Stimulated activated CD4-positive, alpha-beta T cell treated with anti-CD3 and anti-CD28 coated beads, TNF-alpha, amount 100 ng/mL, for 4 hours (primary cell): ENCODE measurements at places on chromosomes 4 and X.

GRCh38 chr4:108240366-108240765, 71.6 kb upstream of the LEF1 start:
- DNase-seq = no peak

GRCh38 chrX:28586981-28587551, at the start of gene IL1RAPL1:
IL1RAPL1 (plus strand) TSS chrX:28587446.
- DNase-seq = no peak

DNA sequence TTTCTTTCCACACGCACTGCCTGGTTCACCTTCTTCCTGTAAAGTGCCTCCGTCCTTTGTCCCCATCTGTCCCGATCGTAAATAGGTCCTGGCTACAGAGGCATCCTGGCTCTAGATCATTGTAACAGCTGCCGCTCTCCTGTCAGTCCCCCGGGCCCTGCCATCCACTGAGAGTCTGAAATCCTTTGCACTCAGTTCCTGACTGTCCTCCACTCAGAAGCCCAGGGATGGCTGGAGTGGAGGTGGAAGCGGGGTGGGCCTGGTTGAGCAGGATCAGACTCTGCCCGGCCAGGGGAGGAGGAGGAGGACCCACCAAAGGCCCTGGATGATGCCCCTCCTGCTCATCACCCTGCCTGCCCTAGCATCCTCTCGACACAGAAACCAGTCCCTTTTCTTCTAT, 29.8 kb downstream of the PIGG start:
- DNase-seq = no peak

DNA sequence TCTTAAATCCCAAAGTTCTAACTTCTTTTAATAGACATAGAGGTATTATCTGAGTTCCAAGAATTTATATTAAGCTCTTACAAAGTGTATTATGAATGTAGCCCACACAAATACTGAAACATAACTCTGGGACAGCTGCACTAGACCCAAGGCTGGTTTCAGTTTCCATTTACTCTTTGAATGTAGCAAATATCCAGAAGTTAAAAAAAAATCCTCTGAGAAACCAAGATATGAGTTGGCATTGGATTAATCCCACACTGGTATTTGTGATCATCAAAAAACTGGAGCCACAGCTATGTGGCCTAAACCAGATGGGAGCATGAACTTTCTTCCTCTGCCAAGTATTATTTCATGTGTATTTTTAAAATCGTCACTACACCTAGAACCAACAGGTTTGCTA, 23.6 kb upstream of the SMPX start:
- no peak for DNase-seq

- DNase-seq = no peak
Observed at GRCh38 chrX:42771506-42772335, 6.2 kb downstream of the PPP1R2C start.

- DNase-seq = no peak
Observed at GRCh38 chrX:32448320-32448719, 763.0 kb downstream of the DMD start.

DNA sequence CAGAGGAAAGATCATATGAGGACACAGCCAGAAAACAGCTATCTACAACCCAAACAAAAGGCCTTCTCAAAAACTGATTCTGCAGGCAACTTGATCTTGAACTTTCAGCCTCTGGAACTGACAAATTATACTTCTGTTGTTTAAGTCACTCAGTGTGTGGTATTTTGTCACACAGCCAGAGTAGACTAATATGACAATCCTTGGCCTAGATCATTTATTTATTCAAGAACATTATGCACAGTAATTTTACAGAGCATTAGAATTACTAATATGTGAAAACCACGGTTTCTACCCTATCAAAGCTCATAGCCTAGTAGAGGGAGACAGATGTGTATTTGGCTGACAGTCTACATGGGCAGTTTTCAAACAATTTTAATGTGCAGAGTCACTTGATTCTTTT, 167.8 kb upstream of the PCDH18 start:
- DNase-seq = no peak

DNA sequence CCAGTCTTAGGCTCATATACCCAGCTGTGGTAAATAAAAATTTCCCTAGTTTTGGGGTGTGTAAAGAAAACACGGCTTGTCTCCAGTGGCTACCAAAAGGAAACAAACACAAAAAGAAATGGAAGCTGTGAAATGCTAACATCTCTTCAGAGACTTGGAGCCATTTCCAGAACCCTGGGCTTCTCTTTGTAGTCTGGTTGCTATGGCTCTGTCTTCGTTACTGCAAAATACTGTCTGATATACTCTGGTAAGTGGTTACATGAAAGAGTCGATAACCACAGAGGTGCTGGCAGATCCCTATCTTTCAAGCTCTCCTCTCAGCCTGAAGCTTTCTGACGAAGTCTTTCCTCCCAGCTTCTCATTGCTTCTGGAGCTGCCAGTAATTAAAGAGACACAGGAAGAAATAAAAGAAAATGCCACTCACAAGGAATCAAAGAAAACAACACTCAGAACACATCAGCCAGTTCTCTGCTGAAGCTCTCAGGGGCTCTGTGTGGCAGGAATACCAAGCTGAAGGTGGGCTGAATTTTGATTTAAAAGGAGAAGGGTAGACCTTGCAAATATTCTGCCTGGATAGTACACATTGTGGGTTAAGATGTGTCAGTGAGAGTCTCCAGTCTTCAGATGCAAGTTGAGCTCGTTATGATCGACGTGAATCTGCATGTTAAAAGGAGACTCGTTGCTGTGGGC, 107.6 kb upstream of the FAM9C start:
- DNase-seq = no peak

- no peak for DNase-seq
Observed at GRCh38 chr4:40253906-40254305, 57.1 kb downstream of the RHOH start.

GRCh38 chr4:60944060-60944459, 256.1 kb upstream of the ADGRL3 start:
- DNase-seq = no peak

- DNase-seq = no peak
Observed at GRCh38 chr4:83054928-83055327, 19.9 kb downstream of the COPS4 start.

GRCh38 chrX:79368441-79368840, 1.3 kb upstream of the ITM2A start:
- no peak for DNase-seq

DNA sequence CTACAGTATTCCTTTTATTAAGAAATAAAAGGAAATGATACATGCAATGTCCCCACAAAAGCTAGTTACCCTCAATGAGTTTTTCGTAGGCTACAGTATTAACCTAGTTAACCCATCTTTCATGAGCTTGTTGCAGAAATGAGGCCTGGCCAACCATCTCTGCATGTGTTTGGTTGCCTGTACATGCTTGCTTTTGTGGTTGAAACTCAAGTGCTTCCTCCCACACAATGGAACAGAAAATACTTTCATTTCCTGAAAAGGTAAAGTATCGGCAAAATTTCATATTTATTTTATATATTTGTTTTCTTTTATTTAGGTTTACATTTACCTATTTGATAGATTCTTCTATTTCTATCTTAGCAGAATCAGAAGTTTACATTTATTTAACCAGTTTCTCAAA, 214.6 kb upstream of the FAM241A start:
- no peak for DNase-seq

- DNase-seq = no peak
Observed at GRCh38 chrX:71250841-71251240, 3.1 kb downstream of the ZMYM3 start.

- no peak for DNase-seq
Observed at GRCh38 chr4:11543706-11544105, 115.0 kb upstream of the HS3ST1 start.

DNA sequence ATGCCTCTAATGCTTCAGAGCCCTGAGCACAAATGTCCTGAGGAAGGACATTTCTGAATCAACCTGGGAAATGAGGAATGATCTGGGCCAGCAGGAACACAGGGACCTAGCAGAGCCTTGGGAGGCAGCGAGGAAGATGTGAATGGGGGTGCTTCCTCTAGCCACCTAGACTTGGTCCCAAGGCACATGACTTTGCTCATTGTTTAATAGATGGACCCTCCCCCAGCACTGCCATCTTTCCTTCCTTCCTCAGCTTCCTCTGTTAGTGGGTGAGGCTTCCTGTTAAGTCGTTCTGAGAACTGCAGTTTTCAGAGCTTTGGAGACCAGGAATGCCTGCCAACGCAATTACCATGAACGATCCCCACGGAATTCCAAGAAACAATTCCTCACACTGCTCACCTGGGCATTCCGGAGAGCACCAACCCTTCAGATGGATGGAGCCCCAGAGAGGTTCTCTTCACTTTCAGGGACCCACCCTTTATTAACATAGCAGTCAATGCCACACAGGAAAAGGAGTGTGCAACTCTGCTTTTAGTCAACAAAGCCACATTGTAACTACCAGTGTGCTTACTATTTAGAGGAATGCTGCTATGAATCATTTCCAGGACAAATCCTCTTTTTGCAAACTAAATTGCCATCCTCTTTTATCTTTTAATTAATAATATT, 48.5 kb upstream of the STIM2 start:
- DNase-seq = no peak

- DNase-seq = no peak
Observed at GRCh38 chr4:186266729-186267456, 904 bp downstream of the F11 start.

GRCh38 chr4:48296365-48296764, 26.7 kb upstream of the TEC start:
- DNase-seq = no peak

DNA sequence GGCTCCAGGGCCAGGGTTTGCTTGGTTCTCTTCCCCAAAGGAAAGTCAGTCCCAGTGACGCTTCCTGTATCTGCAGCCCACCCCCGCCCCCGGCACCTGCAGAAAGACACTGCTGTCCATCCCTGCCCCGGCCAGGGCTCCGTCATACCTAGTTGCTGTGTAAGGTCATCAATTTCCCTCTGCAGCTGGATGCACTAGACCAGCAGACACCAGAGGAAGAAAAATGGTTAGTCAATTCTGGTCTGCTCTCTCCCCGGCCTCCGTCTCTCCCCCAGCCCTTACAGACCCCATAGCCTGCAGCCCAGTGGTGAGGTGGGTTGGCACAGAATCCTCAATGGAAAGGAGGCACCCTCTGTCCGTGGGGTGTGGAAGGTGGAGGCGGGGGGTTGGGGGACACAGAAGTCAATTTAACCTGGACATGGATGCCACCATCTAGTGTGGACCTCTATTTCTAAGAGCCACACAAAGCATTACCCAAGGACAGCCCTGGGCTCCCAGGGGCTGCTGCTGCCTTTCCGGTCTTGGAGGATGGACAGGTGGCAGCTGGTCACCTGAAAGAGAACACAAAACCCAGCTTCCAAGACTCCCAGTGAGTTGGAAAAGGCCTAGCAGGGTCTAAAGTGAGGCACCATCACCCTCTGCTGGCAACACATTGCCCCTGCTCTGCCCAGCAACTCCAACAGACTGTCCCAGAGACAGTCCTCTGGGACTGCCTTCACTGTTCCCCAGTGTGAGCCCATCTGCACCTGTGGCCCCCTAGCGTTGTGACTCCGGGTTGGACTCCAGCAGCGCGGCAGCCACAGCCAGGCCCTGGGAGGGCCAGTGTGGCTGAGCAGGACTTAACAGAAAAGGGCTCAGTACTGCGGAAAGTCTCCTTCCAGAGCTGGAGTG, 40.2 kb upstream of the NHSL2 start:
- no peak for DNase-seq

GRCh38 chr4:25702848-25703247, 47.2 kb downstream of the SLC34A2 start:
- DNase-seq = no peak
